Activated T-cell treated with anti-CD3 and anti-CD28 coated beads, Interleukin-2, amount 50 U/mL, for 4 hours (primary cell): ENCODE measurements at places on chromosomes 1 and 21.

- DNase-seq: peak; percentile 35
Observed at GRCh38 chr1:15833069-15833679, 14.3 kb upstream of the SPEN start.

DNA sequence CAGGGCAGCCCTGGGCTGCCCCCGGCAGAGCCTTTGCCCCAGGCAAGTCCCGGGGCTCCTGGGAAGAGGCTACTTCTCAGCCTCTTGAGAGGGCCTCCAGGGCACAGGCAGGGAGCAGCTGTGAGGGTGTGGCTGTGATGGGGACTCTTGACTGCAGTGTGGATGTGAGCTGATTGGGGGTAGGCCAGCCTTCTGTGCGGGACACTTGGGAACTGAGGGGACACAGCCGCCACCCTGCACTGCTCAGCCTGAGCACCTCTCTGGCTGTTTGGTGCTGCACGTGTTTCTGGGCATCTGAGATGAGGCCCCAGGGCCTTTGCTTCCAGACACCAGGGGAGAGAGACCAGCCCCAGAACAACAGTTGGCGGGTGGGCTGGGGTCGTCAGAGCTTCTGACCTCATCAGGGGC, 62.1 kb downstream of the SKI start:
- no peak for DNase-seq

- no peak for DNase-seq
Observed at GRCh38 chr1:219699870-219700269, 87.0 kb upstream of the ZC3H11B start.

GRCh38 chr1:12778061-12778460, 4.5 kb downstream of the PRAMEF12 start:
- DNase-seq: no peak

- DNase-seq: no peak
Observed at GRCh38 chr1:63794354-63794753, 20.5 kb downstream of the ROR1 start.

DNA sequence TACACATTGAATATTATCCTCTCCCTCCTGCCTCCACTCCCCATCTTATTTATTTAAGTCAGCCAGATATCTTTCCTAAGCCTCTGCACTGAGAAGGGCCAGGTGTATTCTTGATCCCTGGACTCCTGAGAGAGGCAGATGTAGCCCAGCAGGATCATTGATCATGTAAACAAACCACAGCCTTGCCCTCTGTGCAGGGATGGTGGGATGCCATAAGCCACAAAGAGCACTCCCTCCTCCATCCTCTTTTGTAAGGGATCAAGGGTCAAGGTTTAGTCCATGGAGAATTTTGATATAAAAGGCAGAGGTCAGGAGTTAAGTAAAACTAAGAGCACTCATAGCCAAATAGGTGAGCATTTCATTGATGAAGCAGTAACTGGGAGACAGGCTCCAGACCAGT, 17.3 kb downstream of the PHGDH start:
- no peak for DNase-seq
